ENCODE measurements at places on chromosomes 3 and 15.

- no peak for DNase-seq
Measured at GRCh38 chr3:140078343-140078742, 143.4 kb downstream of the CLSTN2 start.

GRCh38 chr3:123951522-123952447, 9.2 kb downstream of the CCDC14 start:
- no peak for DNase-seq

DNA sequence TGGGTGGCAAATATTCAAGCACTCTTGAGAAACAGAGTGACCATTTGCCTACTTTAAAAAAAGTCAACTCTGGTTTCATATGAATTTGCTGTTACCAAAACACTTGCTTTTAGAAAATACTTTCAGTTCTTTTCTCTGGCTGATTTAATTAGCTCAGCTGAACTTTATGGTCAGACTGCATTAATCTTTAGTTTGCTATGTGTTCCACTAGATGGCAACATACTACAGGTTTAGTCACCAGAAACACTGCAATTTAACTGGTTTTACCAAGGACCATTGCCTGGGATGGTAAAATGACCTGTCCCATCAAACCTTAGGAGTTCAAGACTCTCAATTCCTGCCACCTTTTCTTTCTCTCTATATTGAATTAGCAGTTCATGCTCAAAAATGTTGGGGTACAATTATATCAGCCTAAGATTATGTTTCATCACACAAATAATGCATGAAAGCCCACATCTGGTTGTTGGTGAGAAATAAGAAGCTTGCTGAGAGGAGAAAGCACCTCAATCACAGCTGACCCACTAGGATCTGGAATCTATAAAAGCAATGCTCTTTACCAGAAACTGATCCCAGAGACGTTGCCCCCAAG, 14.2 kb downstream of the EIF4E3 start:
- DNase-seq = no peak

DNA sequence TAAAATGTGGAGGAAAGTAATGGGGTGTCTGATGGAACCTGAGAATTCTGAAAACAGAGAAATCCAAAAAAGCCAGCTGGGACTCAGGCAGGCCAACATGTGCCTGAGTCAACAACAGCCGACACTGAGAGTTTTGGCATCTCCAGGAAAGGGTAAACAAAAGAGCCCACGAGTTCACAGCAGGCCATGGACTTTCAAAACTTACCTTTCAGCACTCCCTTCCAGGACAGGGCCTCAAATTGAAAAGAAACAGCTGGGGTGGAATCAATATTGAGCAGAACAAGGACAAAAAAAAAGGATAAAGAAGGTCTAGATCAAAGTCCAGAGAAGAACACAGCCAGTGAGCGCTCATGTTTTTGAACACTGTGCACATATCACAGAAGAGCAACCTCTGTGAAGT, 735.4 kb upstream of the GRM7 start:
- DNase-seq = no peak

- DNase-seq = peak; percentile 49
Measured at GRCh38 chr15:79644091-79644490, 212.0 kb downstream of the MINAR1 start.

DNA sequence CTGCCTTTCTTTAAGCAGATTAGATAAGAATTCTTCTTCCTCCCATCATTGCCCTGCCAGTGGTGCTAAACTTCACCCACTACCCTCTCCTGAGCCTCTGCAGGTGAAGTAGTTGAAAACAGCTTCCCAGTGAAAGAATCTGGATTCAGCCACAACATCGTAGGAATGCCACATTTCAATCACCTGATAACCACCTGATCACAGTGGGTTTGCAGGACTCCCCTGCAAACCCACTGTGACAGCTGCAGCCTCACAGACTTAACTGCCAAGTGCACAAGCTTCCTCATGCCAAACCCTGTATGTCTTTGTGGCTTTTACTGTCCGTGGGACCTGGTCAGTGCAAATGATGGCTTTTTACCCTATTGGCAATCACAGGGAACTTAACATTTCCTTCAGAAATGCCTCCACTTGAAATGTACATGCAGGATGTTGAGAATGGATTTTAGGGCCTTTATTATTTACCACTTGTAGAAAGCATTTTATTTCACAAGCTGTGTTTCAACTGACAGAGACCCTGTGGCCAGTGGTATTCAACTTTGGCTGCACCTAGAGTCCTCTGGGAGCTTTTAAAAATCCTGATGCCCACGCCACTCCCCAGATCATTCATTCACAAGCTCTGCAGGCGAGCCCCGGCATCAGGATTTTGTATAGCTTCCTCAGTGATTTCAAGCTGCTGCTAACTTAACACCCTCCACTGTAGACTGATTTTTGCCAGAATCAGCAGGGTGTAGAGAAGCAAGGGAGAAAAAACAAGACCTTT, 49.1 kb downstream of the OXNAD1 start:
- no peak for DNase-seq

GRCh38 chr3:127647166-127647844, 18.3 kb downstream of the PODXL2 start:
- DNase-seq = no peak

- DNase-seq = no peak
Measured at GRCh38 chr15:53618461-53618860, 141.0 kb downstream of the WDR72 start.

DNA sequence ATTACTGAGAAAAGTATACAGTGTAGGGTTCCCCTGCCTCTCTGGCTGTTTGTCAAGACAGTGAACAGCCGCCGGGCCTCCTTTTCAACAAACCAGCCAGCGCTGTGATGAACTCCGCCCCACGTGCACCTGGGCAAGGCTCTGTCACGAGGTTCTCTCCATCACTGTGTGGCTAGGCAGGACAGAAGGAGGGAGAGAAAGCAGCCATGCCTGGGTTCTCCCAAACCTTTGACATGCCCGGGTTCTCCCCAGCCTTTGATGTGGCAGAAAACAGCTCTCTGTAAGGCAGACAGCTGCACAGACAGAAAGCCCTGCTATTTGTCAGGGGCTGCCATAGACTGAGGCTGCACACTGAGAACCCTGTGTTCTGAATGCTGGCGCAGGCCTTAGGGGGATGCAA, 101.4 kb upstream of the TRPM1 start:
- peak; percentile 75 for DNase-seq

- DNase-seq = peak; percentile 51
Measured at GRCh38 chr15:62153228-62153627, 11.9 kb downstream of the C2CD4B start.

GRCh38 chr3:127008236-127008635, 25.3 kb downstream of the PLXNA1 start:
- DNase-seq = no peak

- DNase-seq = peak; percentile 25
Measured at GRCh38 chr15:60004846-60005351, 788 bp downstream of the FOXB1 start.

Data from activated naive CD4-positive, alpha-beta T cell treated with anti-CD3 and anti-CD28 coated beads for 36 hours (primary cell).